ENCODE measurements at places on chromosomes 11 and 22.
A peak's percentile ranks its signal among the peaks of the same experiment; 100 is the strongest.

GRCh38 chr11:7638710-7639642 is 34.3 kb downstream of the CYB5R2 start:
- no peak for DNase-seq

- DNase-seq = no peak
Observed at GRCh38 chr22:44693756-44694155, 8.2 kb upstream of the PRR5 start.

- DNase-seq = no peak
Observed at GRCh38 chr22:40408718-40409612, 38.6 kb downstream of the SGSM3 start.

DNA sequence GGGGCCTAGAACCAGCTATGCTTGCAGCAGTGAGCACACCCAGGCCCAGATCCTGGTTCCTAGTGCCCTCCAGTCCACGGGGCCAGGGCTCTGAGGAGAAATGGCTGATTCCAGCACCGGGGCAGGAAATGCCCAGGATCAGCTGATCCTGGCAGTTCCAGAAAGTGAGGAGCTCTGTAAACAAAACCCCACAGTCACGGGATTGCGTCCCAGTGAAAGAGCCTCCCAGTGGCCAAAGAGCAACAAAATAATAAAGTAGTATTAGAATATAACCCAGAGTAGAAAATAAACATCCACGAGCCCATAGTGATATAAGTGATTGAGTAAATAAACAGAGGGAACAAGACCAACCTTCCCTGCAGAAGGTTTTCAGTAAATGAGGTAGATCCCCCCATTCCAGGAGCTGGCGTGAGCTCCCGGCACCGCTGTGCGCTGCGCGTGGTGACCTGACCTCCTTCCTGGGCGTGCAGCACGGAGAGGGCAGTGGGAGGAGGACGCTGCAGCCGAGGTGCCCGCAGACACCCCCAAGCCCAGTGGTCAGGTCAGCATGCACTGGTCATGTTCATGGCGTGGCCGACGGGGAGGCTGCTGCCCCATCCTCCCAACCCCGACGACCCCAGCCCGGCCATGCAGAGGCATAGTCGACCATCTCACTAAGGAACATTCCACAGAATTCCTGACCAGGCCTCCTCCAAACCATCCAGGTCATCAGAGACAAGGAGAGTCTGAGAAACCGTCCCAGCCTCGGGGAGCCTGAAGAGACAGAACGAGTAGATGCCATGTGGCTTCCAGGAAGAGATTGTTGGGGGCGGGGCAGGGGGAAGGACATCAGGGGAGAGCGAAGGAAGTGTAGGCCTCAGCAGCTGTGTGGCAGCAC is 19.8 kb downstream of the PTDSS2 start:
- DNase-seq = no peak

DNA sequence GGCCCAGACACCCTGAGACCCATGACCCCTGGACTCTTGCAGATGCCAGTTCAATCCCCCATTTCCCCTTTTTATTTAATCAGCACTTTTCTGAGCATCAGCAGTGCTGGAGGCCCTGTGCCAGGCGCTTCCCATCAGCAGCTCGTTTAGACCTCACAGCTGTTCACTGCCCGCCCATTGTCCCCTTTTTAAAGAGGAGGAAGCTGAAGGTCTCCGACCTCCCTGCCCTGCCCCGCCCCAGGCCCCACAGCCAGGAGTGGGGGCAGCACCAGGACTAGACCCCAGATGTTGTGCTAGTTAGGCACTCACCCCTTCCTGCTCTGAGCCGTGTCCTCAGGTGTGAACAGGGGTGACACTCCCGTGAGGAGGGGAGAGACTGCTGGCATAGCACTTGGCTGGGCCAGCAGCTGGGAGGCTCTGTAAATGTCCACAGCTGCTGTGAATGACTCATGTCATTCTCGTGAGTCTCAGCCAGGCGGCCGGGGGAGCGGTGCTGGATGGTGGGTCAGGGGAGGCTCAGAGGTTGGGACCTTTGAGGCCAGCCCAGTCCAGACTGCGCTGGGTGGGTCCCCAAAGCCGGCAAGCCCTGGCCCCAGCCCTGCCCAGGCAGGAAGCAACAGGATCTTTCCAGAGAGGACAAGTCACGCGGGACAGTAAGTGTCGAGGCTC is 19.9 kb downstream of the EMID1 start:
- DNase-seq = no peak

- peak; percentile 92 for DNase-seq
Observed at GRCh38 chr11:62612366-62613290, at the start of the genes EML3 and ROM1. TSS of gene EML3 (minus strand) at chr11:62612775. CDS start at chr11:62612457, 318 bp downstream. TSS of gene ROM1 (plus strand) at chr11:62613257. CDS start at chr11:62613282, 25 bp downstream.

DNA sequence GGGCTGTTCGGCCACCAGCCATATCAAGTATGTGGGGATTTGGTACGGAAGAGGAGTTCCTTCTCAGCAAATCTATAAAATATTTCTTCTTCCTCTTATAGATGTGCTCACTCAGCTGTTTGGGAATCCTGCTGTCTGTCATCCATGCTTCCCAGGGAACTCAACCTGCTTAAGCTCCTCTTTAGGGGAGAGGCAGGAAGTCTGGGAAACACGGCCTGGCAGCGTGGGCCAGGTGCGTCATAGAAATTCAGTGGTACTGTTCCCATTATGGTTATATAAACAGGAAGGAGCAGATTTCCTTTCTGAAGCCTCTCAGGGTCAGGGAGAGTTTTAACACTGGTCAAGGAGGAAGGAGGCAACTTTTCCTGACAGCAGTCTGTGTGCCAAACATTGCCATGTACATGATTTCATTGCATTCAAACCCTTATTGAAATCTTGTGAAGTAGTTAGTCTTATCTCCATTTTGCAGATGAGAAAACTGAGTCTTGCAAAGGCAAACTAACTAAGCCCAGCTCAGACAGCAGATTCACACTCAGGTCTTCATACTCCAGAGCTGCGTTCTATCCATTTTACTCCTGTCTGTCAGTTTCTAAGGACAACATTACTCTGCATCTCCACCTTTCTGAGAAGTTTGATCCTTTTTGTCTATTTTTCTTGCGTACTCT is 35.4 kb upstream of the AMOTL1 start:
- DNase-seq = no peak

GRCh38 chr11:47177229-47177845 is 658 bp upstream of the ARFGAP2 start:
- peak; percentile 90 for DNase-seq

- DNase-seq = no peak
Observed at GRCh38 chr11:99925968-99926367, 761.1 kb upstream of the ARHGAP42 start.

- no peak for DNase-seq
Observed at GRCh38 chr11:110376021-110376420, 53.7 kb upstream of the FDX1 start.

- DNase-seq = no peak
Observed at GRCh38 chr11:8932564-8933180, at the start of gene C11orf16. TSS of gene C11orf16 (minus strand) at chr11:8932947. CDS start at chr11:8932308, 639 bp downstream.

- DNase-seq = no peak
Observed at GRCh38 chr11:10476927-10477689, 22.0 kb downstream of the AMPD3 start.

DNA sequence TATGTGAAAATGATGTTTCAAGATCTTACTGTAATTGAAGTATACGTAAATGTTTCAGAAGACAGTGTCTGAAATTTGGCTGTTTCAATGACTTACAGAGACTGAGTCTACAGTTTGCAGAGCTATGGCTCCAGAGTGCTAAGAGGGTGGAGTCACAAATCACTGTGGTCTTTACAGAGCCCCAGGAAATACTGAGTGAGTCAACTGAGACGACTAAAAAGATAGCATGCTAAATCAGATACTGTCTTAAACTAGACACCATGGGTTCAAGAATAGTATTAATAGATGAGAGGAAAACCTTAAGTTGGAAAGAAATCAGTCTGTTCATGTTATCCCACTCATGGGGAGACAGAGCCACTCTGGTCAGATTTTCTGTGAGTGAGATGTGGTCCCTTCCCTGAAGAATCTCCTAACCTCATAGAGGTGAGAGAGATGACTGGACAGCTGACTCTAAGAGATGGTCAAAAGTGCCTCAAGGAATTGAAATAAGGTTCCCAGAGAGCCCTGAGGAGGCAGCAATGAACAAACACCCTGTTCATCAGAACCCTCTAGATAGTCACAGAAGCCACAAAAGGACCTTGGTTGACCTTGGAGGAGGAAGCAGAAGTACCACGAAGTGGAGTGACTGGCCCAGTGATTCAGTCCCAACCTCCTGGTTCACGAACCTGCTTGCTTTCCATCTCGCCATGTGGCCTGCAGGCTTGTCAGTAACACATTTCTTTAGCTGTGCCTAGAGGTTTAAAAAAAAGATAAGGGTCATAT is 30.2 kb downstream of the C11orf91 start:
- no peak for DNase-seq

DNA sequence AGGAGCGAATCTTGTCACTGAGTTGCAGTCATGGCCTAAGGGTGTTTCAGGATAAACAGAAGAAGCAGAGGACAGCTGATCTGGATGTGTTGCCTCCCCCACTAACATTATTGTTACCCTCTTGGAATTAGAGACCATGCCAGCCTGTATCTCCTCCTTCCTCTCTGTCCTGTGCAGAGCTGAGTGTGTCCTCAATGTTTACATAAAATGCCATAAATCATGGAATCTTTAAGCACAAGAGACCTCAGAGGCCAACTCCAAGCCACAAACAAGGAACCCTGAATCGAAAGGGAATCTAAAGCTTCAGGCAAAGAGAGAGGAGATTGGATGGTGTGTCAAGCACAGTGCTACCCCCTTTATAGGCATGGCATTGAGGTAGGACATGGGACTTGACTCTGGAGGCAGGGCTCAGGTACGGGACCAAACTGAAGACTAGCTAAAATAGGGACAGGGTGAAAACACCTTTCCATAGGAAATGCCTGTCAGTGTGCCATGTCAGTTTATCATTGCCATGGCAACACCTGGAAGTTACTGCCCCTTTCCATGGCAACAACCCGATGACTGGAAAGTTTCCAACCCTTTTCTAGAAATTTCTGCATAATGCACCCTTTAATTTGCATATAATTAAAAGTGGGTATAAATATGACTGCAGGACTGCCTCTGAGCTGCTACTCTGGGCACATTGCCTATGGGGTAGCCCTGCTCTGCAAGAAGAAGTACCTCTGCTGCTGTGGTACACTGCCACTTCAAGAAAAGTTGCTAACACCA is 489.7 kb downstream of the MIAT start:
- no peak for DNase-seq

- no peak for DNase-seq
Observed at GRCh38 chr22:45698094-45698493, 26.5 kb downstream of the ATXN10 start.

GRCh38 chr11:2390091-2390724 is 10.3 kb upstream of the TSSC4 start:
- DNase-seq = no peak

DNA sequence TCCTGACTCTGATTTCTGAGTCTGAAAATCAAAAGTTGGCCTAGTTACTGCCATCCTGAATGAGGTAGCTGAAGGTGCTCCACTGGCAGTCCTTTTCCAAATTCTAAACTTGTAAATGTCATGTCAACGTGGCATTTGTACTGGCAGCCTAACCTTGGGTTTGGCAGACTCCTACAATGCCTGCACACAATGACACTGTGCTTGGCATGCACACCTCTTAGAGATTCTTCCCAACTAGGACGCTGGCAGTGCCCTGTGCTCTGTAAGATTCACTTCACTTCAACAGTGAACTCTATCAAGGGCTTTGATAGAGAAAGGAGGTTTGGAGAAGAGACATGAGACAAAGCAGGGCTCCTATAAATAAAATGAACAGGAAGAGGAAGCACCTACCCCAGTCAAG is 21.9 kb upstream of the PPP2R1B start:
- no peak for DNase-seq

- peak; percentile 44 for DNase-seq
Observed at GRCh38 chr11:63869683-63870082, 30.8 kb downstream of the MARK2 start.

DNA sequence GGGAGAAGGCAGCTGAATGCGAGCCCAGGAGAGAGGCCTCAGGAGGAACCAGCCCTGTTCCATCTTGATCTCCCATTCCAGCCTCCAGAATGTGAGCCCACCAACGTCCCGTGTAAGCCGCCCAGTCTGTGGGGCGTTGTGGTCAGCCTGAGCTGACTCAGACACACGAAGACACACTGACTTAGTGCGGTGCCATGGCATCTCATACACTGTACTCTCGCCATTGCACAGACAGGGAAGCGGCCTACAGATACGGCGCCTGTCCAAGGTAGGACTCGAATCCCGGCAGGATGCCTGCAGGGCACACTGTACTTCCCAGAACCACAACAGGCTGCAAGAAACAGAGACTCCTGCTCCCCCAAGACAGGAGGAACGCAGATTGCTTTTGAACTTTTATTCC is 179.6 kb downstream of the CTTN start:
- DNase-seq = no peak

- DNase-seq = no peak
Observed at GRCh38 chr11:40842750-40843339, 616.6 kb downstream of the LRRC4C start.

DNA sequence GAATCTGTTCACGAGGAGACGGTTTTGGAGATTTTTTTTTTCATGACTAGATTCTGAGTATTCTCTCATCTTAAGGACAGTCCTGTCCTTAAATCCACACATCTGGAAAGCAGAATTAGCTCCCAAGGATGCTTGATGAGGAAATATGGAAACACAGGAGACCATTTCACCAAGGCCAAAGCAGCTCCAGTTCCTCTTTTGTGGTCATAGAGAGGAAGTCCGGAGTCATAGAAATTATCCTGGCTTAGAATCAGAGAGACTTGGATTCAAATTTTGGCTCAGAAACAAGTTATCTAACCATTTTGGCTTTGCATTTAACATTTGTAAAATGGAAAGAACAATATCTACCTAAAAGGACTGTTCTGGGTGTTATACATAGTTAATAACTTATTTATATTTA is 7.3 kb upstream of the TEAD1 start:
- DNase-seq = no peak

DNA sequence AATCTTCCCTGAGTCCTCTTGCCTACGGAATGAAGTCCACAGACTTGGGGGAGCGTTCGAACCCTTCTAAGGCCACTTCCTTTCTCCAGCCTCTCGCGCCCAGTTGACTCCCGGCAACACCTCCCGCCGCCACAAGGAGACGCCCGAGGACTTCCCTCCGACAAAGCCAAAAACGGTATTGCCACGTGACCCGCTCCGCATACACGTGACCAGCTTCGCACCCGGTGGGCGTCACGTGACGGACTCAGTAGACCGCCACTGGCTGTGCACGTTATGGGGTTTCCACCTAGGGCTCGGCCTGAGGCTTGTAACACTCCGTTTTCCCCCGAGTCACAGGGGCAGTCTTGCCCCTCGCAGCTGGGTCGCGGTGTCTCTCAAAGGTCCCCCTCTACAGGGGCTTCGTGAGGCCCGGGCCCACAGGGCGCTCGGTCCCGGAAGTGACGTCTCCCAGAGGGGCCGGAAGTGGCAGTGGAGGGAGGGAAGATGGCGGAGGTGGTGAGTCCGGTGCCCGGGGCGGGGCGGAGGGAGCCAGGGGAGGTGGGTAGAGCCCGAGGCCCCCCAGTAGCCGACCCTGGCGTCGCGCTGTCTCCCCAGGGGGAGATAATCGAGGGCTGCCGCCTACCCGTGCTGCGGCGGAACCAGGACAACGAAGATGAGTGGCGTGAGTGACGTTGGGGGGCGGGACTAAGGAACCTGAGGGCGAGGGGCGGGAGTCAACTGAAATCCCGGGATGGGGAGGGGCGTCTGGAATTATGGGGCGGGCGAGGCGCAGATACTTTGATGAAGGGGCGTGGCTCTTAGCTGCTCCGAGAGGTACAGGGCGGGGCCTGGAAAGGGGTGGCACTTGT is at the start of gene KAT5:
TSS of gene KAT5 (plus strand) at position 468 of the 848 bp plus-strand sequence. CDS start at position 484, 16 bp downstream.
- DNase-seq = peak; percentile 97
